Midbrain (tissue), 1 donor: ENCODE measurements at places on chromosomes 2 and 18.
A peak's percentile ranks its signal among the peaks of the same experiment; 100 is the strongest.

GRCh38 chr2:7961550-7961949 lies 720.3 kb upstream of the ID2 start:
- DNase-seq, result no peak

- DNase-seq, result peak; percentile 80
Observed at GRCh38 chr2:158745067-158745865, 49.9 kb upstream of the DAPL1 start.

- no peak for DNase-seq
Observed at GRCh38 chr2:102258386-102259074, 52.8 kb upstream of the IL1RL1 start.

GRCh38 chr2:80185091-80185490 lies 119.5 kb downstream of the LRRTM1 start:
- no peak for DNase-seq

GRCh38 chr18:61543518-61543917 lies 210.3 kb downstream of the CDH20 start:
- no peak for DNase-seq

DNA sequence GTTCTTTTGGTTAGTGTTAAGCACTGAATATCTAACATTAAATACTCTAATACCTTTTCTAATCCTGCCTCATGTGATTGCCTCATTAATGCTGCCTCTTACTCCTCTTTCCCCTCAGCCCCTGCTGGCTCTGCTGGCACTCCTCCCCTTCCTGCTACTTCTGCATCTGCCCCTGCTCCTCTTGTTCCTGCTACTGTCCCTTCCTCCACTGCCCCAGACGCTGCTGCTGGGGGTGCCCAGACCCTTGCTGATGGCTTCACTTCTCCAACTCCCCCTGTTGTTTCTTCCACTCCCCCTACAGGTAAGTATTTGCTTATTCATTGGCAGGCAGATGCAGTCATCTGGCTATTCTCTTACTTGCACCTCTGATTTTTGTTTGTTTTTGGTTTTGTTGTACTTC lies 68.5 kb downstream of the ABI2 start:
- DNase-seq, result no peak

DNA sequence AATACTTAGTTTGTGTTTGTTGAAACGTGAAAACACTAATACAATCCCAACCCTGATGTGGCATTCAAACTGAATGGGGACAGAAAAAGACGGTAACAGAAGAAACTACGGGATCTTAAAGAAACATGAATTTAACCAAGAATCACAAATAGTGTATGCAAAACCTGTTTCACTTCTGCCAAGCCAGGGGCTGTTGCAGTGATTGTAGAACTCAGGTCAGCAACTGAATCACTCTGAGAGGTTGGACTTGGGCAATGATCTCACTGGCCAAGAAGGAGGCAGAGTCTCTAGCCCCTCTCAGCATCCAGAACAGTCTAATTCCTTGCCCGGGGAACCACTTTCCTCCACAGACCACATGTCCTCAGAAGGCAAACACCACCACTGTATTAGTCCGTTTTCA lies 54.9 kb upstream of the CRIM1 start:
- DNase-seq, result no peak

DNA sequence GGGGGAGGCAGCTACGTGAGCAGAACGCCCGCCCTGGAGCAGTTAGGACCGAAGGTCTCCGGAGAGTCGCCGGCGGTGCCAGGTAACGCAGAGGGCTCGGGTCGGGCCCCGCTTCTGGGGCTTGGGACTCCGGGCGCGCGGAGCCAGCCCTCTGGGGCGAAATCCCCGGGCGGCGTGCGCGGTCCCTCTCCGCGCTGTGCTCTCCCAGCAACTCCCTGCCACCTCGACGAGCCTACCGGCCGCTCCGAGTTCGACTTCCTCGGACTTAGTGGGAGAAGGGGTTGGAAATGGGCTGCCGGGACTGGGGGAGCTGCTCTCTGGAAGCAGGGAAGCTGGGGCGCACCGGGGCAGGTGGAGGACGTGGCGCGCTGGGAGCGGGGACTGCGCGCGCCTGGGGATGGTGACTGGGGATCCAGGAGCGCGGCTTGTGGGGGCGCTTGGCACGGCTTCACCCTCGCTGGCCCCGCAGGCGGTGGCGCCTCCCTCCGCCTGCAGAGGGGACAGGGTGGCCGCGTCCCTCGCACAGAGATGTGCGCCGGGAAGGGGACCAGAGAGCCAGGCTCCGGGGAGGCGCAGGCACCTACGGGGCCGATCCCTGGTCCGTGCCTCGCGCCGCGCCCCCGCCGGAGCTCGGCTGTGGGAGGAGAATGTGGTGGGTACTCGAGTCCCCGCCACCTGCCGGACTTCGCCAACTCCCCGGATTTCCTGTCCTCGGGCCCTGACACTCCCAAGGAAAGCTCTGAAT lies 688 bp downstream of the CDH20 start:
- peak; percentile 68 for DNase-seq

DNA sequence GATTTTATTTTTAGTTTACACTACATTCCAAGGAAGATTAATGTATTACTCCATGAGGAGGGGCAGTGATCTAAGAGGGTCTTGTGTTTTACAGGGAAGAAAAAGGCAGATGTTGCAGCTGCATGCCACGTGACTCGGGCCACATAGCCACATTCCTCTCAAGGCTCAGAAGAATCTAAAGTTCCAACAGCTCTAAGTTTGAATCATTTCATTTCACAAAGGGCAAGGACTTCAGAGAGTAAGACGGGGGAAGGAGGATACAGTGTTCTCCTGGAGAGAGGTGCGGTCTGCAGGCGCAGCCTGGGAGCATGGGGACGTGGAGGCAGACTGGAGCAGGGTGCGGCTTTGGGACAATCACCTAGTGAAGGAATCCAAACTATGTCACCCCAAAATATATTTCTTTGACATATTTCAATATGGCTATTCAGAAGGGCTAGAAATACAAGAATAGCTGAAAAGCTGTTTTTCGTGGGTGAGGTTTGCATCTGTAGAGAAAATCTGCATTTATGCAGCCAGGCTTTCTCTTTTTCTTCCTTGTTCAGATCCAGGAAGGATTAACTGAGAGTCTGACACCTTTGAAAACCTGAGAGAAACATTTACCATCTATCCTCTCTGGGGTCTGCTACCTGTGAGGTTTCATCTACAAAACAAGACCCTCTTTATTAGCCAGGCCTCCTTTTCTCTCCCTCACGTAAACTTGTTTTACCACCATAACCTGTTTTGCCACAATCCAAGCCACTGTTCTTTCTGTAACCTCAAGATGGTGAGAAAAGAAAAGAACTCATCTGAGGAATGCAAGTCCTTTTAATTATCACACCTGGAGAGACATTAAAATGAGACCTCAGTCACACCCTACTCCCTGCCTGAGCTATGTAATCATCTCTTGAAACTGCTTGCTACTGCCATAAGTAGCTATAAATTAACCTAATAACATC lies 165.1 kb upstream of the NDUFV2 start:
- DNase-seq, result no peak

GRCh38 chr18:41075212-41075611 lies 879.8 kb upstream of the PIK3C3 start:
- no peak for DNase-seq

DNA sequence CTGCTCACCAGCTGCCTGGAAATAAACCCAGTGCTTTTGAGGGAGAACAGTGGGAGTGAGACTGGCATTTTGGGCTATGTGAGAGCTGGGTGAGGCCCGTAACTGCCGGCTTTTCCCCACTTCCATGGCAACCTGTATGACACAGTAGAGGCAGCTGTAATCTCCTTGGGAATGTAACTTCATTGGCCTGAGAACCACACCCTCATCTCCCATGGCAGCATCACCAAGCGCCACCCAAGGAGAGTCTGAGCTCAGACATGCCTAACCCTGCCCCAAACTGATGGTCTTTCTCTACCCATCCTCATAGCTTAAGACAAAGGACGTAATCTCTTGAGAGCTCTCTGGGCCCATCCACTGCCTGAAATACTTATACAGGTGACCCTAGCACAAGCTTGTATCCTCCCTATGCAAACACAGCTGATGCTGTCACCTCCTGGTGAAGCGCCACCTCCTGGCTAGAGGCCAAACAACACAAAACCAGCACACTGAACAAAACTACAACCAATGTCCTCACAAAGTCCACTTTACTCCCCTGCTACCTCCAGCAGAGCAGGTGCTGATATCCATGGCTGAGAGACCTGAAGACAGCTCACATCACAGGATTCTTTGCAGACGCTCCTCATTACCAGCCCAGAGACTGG lies 763.4 kb upstream of the NRXN1 start:
- no peak for DNase-seq

GRCh38 chr2:238239543-238239862 lies 335 bp downstream of the HES6 start:
- no peak for DNase-seq

GRCh38 chr2:180660881-180661685 lies 319.3 kb upstream of the UBE2E3 start:
- no peak for DNase-seq

DNA sequence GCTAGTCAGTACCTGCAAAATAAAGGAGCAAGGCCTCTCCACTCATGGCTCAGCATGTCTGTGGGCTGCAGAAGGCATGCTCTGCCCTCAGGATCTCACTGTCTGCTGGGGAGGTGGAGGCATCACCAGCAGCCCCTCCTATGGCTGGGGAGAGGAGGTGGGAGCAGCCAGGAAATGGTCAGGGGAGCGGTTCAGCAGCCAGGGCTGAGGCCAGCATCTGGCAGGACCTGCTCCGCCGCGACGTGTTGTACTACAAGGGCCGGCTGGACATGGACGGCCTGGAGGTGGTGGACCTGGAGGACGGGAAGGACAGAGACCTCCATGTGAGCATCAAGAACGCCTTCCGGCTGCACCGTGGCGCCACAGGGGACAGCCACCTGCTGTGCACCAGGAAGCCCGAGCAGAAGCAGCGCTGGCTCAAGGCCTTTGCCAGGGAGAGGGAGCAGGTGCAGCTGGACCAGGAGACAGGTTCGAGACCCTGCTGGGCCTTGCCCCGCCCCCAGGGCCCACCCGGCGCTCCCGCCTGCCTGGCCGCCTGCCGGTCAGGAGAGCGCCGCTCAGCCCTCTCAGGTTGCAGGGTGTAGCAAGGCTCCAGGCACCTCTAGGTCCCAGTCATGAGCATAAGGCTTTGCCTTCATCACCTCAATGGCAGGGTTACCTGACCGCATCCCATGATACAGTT lies 49.0 kb downstream of the FAM168B start:
- no peak for DNase-seq

DNA sequence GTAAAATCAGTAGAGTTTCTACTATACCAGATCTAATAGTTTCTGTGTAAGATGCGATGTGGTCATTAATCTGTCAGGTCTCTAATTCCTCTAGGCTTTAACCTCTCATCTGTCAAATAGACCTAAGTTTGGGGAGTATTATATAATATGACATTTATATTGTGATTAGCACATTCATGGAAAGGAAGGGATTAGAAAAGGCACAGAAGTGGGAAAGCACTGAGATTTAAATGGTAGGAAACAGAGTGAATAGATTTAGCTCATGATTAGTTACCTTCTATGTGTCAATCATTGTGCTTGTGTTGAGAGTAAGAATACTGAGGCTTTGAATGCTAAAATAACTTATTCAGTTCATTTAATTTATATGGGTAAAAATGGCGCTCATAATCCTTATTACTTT lies 118.0 kb downstream of the LRP1B start:
- no peak for DNase-seq

DNA sequence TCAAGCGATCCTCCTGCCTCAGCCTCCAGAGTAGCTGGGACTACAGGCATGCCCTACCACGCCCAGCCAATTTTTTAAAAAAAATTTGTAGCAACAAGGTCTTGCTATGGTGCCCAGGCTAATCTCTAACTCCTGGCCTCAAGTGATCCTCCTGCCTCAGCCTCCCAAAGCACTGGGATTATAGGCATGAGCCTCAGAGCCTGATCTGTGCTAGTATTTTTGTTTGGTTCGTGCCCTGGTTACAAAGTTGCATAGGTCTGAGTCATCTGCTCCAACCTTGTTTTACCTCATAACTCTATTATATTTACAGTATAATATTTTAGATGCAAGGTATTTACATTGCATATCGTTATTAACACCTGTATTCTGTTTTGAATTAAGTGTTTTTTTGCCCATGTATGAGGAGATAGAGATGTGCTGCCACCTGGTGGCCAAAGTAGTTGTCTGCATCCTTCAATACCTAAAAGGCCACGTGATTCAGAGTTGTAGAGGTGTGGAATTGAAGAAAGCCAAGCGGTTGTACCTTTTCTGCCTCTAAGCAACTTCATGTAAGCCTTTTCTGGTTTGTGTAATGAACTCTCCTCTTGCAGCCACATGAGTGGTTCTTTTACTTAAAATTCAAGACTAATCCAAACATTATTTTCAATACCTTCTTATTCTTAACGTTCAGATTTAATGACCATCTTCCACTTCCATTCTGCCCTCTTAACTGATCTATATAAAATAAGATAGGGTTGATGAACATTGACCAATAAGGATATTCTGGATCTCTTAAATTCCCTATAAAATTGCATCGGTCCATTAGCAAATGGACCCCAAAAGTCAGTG lies 19.9 kb upstream of the CABYR start:
- DNase-seq, result peak; percentile 68

DNA sequence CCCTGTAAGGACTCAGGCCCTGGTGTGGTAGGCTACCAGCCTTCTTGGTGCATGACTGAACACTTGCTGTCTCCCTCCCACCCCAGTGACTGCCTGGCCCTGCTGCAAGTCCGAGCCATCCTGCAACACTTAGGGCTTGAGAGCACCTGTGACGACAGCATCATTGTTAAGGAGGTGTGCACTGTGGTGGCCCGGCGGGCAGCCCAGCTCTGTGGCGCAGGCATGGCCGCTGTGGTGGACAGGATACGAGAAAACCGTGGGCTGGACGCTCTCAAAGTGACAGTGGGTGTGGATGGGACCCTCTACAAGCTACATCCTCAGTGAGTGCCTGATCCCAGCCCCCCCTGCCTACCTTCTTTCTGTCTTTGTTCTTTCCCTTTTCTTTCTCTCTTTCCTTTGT lies 55.2 kb downstream of the HK2 start:
- DNase-seq, result no peak

GRCh38 chr2:128690431-128690830 lies 371.8 kb upstream of the HS6ST1 start:
- no peak for DNase-seq

DNA sequence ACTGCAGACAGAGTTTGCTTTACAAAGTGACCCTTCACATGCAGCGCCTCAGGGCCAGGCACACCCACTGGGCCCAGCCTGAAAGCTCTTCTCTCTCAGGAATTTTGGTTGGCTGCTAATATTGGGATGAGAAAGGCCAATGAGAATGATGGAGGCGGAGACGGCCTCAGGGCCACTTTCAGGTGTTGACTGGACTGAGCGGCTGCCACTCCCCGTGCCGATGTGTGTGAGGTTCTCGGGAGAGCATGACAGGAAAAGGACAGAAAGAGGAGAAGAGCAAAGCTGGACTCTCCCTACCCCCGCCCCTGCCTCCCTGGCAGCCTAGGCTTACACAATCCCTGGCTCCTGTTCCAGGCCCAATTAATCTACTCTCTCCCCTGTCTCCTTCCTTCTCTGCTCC lies 155.7 kb downstream of the CELF4 start:
- DNase-seq, result no peak

GRCh38 chr2:64143169-64144056 lies 807 bp downstream of the PELI1 start:
- DNase-seq, result peak; percentile 44

- DNase-seq, result peak; percentile 47
Observed at GRCh38 chr2:197113275-197113711, 186.8 kb upstream of the PGAP1 start.

GRCh38 chr18:63553081-63553480 lies 10.9 kb downstream of the SERPINB12 start:
- no peak for DNase-seq
